ENCODE measurements at places on chromosomes 16 and 17. TPM values are rescaled to one million over a fixed set of nuclear protein-coding genes. Genes with fewer than 3 reads are reported as not detected.

Gene MFSD11
- total RNA-seq, result 22.8 TPM

Gene SLC16A13
- total RNA-seq, result 14.8 TPM

Gene HAP1
- total RNA-seq, result 0.11 TPM

Gene ENO3
- 34.3 TPM for total RNA-seq

Gene AXIN1
- 26.1 TPM for total RNA-seq

All from activated CD8-positive, alpha-beta T cell treated with anti-CD3 and anti-CD28 coated beads, Interleukin-2, amount 10 ng/mL, durations not matched to agents 7 days and 5 days (primary cell).